PC-9 (cell line): ENCODE measurements at places on chromosomes 11 and 22. TPM values are rescaled to one million over a fixed set of nuclear protein-coding genes. Genes with fewer than 3 reads are reported as not detected.

TREH gene
- not detected in 2 replicates for total RNA-seq

DNA sequence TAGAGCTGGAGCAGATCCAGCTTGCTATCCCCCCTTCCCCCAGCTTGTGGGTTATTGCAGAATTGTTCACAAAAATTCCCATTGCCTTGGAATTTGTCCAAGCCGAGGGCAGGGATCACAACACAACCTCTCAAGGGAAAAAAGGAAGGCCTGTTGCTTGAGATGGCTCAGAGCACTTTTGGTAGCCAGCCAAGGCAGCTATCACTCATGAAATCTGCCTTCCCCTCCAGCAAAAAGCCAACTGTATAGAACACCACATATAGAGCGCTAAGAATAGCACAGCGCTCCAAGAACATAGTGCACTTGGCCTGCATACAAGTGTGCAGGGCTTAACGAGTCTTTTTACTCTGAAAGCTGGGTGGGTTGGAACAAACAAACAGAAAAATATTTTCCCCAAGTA lies 46.2 kb downstream of the FAM83F start:
- H3K36me3 ChIP-seq: no peaks in the 10 kb centered on the region
- peaks cover 25% of the 10 kb centered on the region for H3K4me1 ChIP-seq
- H3K27ac ChIP-seq: no peak overlapping the region
- H3K27me3 ChIP-seq: no peaks in the 10 kb centered on the region; the same call in 1 of the 2 replicates
- peak; percentile 68 for DNase-seq

GRCh38 chr11:12176410-12176809 lies 66.0 kb downstream of the MICAL2 start:
- H3K36me3 ChIP-seq: 0 out of 2 replicates have a peak, but pooled peaks cover 4% of the 10 kb centered on the region
- H3K4me1 ChIP-seq: peaks cover 94% of the 10 kb centered on the region
- DNase-seq: no peak
- H3K27ac ChIP-seq: peak overlapping the region; percentile 96
- H3K4me3 ChIP-seq: no peak overlapping the region
- no peaks in the 10 kb centered on the region for H3K27me3 ChIP-seq

MUC2 gene
- total RNA-seq: 0.03 and 0.04 TPM in 2 replicates

VSIG10L2 gene
- not detected in 2 replicates for total RNA-seq

DNA sequence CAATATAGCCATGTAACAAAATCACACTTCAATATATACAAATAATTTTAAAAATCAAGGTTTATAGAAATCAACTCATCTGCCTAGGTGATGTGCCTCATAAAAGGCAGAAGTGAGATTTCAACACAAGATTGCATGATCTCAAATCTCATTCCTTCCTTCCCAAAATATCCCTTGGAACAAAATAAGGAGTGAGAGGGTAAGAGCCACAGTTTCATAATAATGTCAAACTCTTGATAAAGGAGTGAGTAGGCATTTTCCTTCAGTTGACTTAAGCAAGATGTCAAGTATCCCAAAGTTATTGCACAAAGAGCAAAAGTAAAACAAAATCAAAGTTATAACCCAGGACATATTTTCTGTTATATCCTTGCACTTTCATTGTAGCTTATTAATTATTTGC lies 81.3 kb downstream of the C22orf31 start:
- no peaks in the 10 kb centered on the region for H3K36me3 ChIP-seq
- H3K27ac ChIP-seq: no peak overlapping the region
- no peak overlapping the region for H3K4me3 ChIP-seq
- DNase-seq: no peak
- H3K27me3 ChIP-seq: no peaks in the 10 kb centered on the region

DNA sequence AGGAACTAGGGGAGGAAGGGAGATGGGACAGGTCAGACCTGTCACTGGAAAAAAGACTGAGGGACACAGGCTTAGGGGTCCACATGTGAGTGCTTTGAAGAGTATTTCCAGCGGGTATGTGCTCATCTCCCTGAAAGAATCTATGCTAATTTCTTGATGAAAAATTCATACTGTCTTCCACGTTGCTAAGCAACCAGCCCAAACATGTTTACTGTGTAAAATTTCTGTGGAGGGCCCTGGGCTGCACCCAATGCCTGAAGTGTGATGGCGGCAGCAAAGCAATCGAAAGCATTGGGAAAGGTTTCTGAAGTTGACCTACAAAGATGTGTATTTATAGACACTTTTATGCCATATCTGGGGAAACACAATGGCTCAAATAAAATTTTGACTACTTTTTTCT lies 7.4 kb downstream of the SYT13 start:
- no peaks in the 10 kb centered on the region for H3K36me3 ChIP-seq
- DNase-seq: no peak
- H3K4me3 ChIP-seq: no peak overlapping the region
- H3K4me1 ChIP-seq: no peaks in the 10 kb centered on the region
- H3K27me3 ChIP-seq: peaks cover 58% of the 10 kb centered on the region

DDIAS gene
- 6.1 and 12.4 TPM in 2 replicates for total RNA-seq

DNA sequence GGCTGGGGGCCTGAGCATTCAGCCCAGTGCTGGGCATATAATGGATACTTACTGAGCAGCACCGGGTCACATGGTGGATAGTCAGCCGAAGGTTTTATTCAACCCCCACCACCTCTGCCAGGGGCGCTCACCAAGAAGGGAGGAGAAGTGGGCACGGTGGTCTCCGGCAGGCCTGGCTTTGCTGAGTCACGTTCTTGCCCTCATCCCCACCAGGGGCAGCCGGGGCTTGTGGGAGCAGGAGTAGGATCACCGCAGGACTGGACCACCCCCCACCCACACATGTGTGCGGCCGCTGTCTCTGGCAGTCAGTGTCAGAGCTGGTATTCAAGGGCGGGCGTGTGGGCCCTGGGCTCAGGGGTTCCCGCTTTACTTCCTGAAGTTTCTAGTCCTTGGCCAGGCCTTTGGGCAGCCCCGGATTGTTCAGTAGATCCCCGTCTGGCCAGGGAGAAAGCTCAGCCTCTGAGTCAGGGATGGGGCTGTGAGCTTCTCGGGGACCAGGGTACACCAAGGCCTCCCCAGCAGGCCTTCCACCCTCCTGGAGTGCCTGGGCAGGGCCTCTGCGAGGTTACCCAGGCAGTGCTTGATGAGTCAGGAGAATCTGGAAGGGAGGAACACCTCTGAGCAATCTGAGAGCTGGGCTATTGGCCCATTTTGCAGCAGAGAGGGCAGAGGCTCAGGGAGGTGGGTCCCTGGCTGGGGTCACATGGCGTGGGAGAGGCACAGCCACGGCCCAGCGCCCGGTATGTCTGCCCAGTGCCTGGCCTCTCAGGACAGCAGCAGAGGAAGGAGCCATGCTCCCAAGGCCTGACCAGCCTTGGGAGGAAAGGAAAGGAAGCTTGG lies 60.6 kb downstream of the RTL6 start:
- H3K4me3 ChIP-seq: no peak overlapping the region
- H3K27ac ChIP-seq: no peak overlapping the region
- no peaks in the 10 kb centered on the region for H3K4me1 ChIP-seq

GRCh38 chr22:24156141-24156912 lies 25.0 kb upstream of the SUSD2 start:
- H3K36me3 ChIP-seq: no peaks in the 10 kb centered on the region
- peaks cover 14% of the 10 kb centered on the region for H3K4me1 ChIP-seq
- no peak for DNase-seq
- no peak overlapping the region for H3K27ac ChIP-seq
- H3K4me3 ChIP-seq: peak overlapping the region; percentile 76
- no peaks in the 10 kb centered on the region for H3K27me3 ChIP-seq

TECTA gene
- total RNA-seq: 0.04 TPM in 1 of 2 replicates, not detected in the other

DNA sequence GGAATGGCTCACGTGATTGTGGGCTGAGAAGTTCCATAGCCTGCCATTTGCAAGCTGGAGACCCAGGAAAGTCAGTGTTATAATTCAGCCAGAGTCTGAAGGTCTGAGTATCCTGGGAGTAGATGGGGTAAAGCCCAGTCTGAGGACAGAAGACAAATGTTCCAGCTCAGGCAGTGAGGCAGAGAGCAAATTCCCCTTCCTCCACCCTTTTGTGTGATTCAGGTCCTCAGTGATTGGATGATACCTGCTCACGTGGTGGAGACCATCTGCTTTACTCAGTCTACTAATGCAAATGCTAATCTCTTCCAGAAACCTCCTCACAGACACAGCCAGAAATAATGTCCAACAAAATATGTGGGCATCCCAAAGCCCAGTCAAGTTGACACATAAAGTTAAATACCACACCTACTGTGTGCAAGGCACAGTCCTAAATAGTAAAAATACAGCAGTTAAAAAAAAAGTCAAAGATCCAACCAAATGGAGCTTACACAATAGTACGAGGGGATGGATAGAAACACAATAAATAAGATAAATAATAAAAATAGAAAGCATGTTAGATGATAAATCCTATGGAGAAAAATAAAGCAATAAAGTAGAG lies 13.2 kb upstream of the APOL6 start:
- peaks cover 13% of the 10 kb centered on the region for H3K4me1 ChIP-seq
- no peak for DNase-seq
- H3K4me3 ChIP-seq: no peak overlapping the region
- no peaks in the 10 kb centered on the region for H3K36me3 ChIP-seq
- no peak overlapping the region for H3K27ac ChIP-seq
- no peaks in the 10 kb centered on the region for H3K27me3 ChIP-seq

GRCh38 chr11:122741613-122742300 lies 86.2 kb downstream of the UBASH3B start:
- H3K36me3 ChIP-seq: no peaks in the 10 kb centered on the region; the same call in 1 of the 2 replicates
- H3K4me3 ChIP-seq: no peak overlapping the region
- DNase-seq: no peak
- peaks cover 17% of the 10 kb centered on the region for H3K4me1 ChIP-seq

GRCh38 chr11:35541621-35542375 lies 16.4 kb upstream of the PAMR1 start:
- no peaks in the 10 kb centered on the region for H3K36me3 ChIP-seq
- H3K4me1 ChIP-seq: peaks cover 9% of the 10 kb centered on the region; the same call in 1 of the 2 replicates

DNA sequence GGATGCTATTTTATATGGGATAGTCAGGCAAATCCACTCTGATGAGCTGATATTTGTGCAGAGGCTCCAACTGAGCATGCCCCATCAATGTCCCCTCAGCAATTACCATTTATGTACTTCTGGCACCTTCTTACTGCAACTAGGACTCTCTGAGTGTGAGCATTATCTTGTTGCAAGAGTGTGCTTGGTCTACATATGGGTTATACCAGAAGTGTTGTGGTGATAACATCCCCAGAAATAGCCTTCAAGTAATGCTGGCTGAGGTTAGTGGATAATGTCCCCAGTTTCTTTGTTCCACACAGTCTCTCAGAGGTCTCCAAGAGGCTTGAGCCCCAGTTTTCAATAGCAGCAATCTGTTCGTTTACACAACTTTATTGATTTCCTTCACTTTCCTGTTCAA lies 408.6 kb downstream of the JRKL start:
- H3K4me1 ChIP-seq: no peaks in the 10 kb centered on the region
- H3K27ac ChIP-seq: no peak overlapping the region
- no peak overlapping the region for H3K4me3 ChIP-seq
